Fibroblast of mammary gland (primary cell): ENCODE measurements at places on chromosomes 1 and 21.

DNA sequence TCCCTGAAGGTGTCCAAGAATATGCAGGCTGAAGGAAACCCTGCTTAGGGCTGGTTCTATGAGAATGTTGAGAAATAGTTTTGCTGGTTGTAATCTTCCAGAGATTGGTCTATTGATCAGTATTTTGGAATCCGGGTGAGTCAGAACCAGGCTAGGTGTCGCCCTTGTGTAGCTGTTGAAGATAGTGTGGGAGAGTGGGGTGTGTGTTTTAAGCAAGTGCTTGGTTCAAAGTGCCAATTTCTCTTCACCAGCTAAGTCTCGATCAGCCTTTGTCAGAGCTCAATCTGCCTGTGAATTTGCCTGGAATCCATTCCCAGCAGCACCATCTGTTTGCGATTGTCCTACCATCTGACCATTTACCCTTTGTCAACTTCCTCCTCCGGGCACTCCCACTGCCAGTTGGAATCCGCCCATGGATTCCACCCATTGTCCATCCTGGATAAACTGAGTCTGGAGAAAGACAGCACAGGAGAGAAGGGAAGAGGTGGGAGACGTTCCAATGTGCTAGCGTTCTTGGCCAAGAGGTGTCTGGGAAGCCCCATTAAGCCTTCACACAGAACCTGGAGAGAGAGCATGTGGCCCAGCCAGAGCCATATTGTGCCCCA lies 59.4 kb upstream of the CYP2J2 start:
- DNase-seq: peak; percentile 71

GRCh38 chr1:111289371-111289770 lies 1.3 kb upstream of the CHIA start:
- no peak for DNase-seq

- DNase-seq: no peak
Observed at GRCh38 chr1:189022015-189022414, 1455.6 kb downstream of the BRINP3 start.

DNA sequence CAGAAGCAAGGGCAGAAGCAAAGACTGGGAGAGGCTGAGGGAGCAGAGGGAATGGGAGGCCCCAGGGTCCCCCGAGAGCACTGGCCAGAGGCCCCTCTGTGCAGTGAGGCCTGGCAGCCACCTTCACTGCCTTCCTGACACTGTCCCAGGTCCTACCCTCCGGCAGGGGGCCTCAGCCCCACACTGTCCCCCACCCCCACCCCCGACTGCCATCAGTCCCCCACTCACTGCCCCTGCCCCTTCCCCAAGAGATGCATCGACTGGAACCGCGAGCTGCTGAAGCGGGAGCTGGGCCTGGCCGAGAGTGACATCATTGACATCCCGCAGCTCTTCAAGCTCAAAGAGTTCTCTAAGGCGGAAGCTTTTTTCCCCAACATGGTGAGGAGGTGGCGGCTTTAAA lies 13.0 kb upstream of the PADI6 start:
- DNase-seq: no peak

DNA sequence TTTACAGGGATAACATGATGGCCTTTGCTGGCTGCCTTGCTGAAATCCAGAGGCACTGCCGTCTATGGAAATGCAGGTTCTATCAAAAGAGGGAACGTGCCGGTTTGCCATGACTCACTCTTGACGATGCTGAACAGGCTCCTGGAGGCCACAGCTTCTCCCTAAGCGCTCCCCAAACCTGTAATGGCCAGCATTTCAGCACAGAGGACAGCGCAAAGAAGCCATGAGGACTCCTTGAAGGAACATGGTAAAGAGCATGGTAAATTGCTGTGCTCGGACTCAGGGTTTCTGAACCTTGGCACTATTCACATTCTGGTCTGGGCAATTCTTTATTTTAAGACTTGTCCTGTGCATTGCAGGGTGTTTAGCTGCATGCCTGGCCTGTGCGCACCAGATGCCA lies 217.5 kb downstream of the CAMTA1 start:
- DNase-seq: no peak

GRCh38 chr1:60942291-60942690 lies 140.1 kb upstream of the NFIA start:
- no peak for DNase-seq

DNA sequence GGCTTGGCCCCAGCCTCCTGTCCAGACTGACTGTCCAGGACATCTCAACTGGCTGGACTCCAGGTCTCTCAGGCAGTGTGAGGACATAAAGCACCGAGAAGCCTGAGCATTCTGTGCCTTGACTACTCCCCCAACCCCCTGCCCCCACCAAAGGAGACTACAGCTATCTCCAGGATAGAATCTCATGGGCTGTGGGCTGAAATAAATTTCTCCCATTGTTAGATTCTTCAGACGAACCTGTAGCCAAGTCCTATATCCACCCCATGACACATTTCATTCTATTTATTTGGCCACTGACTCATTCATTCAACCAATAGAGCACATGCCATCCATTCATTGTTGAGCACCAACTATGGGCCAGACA lies 11.4 kb downstream of the VWA5B1 start:
- peak; percentile 47 for DNase-seq

GRCh38 chr1:33610391-33610790 lies 137.9 kb downstream of the ZSCAN20 start:
- no peak for DNase-seq

DNA sequence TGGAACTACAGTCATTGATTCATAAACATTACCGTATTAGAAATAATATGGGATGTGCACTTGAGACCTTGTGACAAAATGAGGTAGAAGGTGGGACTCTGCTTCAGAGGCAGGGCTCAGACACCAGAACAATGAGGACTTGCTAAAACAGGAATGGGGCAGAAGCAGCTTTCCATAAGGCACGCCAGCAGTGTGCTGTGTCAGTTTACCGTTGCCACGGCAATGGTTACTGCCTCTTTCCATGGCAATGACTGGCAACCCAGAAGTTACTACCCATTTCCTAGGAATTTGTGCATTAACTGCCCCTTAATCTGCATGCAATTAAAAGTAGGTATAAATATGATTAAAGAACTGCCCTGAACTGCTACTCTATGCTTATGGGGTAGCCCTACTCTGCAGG lies 169.0 kb downstream of the CHRM3 start:
- DNase-seq: no peak

DNA sequence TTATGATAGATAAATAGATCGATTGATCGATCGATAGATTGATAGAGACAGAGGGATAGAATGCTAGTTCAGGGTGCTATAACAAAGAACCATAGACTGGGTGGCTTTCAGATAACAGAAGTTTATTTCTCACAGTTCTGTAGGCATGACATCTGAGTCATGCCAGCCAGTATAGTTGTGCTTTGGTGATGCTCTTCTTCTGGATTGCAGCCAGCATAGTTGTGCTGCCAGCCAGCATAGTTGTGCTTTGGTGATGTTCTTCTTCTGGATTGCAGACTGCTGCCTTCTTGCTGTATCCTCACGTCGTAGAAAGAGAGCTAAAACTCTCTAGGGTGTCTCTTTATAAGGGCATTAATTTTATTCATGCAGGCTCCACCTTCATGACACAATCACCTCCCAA lies 860.8 kb downstream of the BRINP3 start:
- DNase-seq: no peak

- no peak for DNase-seq
Observed at GRCh38 chr1:150259217-150259616, 1.6 kb downstream of the CA14 start.

DNA sequence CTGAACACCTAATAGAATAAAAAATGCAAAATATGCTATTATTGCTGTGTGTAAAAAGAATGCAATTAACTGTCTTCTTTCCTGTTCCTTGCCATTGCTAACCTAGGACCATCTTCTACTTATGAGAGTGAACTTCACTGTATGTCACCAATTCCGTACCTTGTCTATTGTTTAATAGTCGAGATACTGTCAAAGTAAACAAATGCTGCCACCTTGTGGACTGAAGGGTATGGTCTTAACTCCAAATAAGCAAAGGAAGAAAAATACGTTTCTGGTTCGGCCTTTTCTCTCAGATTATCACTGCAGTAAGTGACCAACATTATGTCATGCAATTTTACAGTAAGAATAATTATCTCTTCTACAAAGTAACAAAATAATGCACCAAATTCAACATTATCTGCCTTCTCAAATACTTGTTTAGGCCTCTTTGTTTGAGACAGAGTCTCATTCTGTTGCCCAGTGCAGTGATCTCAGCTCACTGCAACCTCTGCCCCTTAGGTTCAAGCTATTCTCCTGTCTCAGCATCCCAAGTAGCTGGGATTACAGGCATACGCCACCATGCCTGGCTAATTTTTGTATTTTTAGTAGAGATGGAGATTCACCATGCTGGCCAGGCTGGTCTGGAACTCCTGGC lies 133.4 kb downstream of the COP1 start:
- peak; percentile 78 for DNase-seq

GRCh38 chr1:197559244-197559643 lies 216.0 kb downstream of the DENND1B start:
- DNase-seq: no peak

DNA sequence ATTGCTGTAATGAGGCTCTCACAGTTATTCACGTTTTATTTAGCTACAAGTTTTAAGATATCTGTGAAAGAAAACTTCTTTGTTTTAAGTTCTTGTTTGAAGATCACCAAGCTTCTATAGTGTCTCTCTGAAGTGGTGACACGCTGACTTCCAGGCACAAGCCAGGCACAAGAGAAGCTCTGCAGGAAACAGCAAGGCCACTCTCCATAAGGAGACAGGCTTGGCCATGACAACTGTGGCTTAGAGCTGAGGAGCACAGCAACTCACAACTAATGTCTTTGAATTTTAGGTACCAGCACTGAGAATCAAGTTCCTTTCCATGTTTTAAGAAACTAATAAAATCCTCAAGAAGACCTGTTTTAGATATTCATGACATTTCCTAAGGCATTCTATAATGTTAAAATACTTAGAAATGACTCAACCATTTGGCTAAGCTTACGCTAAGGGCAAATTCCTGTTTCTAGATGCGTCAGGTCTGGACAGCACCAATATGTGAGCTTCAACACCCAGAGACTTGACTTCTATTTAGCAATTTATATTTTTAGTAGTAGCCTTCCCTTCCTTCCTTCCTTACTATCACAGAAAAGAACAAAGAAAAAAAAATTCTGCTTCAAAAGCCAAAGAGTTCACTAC lies 40.2 kb downstream of the APP start:
- peak; percentile 28 for DNase-seq

- no peak for DNase-seq
Observed at GRCh38 chr1:53371121-53371666, 43.3 kb upstream of the LRP8 start.

GRCh38 chr1:17669866-17670451 lies 85.2 kb upstream of the ACTL8 start:
- no peak for DNase-seq

- DNase-seq: no peak
Observed at GRCh38 chr1:14339288-14339687, 259.2 kb upstream of the KAZN start.

GRCh38 chr21:44020551-44020950 lies 8.4 kb downstream of the TRAPPC10 start:
- DNase-seq: no peak

DNA sequence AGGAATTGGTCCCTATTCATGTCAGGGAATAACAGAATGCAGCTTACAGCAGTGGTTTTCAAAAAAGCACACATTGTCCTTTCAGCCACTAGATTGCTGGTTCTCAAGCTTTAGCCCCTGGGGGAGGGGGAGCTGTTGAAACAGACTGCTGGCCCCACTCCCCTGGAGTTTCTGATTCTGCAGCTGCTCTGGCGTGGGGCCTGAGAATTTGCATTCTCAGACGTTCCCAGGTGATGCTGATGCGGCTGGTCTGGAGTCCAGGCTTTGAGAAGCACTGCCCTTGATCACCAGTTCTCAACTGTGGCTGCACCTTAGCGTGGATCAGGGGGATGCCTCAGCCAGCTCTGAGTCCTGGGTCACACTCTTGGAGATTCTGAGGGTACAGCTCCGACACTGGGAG lies 62.7 kb upstream of the LAPTM5 start:
- no peak for DNase-seq

GRCh38 chr1:112818990-112819689 lies 104.0 kb upstream of the PPM1J start:
- DNase-seq: peak; percentile 53

DNA sequence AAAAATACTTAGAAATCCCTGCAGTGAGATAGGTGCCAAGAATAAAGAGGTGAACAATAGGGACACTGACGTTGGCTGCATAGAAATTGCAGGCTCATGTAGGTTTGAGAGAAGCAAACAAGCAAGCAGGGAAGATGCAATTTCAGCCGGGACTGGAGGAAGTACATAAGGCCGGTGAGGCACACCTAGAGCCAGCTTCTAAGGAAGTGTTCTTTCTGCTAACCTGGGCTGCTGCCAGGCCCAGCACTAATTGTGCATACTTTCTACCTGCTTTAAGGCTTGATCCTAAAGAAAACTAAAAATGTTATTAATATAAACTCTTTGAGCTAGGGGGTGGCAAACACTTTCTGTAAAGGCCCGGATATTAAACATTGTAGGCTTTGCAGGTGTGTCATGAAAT lies 71.0 kb downstream of the LMO4 start:
- no peak for DNase-seq

DNA sequence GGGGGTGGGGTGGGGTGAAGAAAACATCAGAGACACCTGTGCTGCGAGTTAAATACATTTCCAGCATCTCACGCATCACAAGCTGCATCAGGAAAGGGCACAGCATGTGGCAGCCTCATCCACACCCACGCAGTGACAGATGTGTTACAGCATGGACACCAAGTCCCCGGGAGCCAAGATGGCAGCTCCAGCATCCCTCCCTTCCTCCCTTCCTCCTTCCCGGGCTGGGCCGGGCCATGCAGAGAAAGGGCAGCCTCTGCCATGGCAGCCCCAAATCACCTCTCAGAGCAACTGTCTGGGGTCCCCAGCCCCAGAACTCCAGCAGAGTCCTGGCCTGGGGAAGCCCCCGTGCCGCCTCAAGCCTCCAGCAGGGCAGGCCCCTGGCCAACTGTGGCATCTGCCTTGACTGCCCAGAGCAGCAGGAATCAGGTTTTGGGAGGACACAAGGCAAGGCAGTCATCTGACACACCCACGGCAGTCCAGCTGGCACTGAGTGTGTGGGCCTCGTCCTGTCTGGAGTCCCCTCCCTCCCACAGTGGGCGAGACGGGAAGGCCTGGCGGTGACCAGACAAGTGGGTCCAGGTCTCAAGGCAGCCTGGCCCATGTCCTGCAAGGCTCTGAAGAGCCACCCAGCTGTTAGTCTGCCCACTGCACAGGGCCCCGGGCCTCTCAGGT lies 6.2 kb downstream of the SMIM1 start:
- no peak for DNase-seq

- no peak for DNase-seq
Observed at GRCh38 chr21:17900990-17901385, 81.8 kb upstream of the C21orf91 start.

GRCh38 chr1:228270032-228270431 lies 62.2 kb downstream of the OBSCN start:
- DNase-seq: peak; percentile 61

- no peak for DNase-seq
Observed at GRCh38 chr1:169309178-169310166, 58.1 kb downstream of the NME7 start.
